ENCODE measurements at places on chromosomes 2 and 18. TPM values are rescaled to one million over a fixed set of nuclear protein-coding genes. Genes with fewer than 3 reads are reported as not detected.

The MRO gene
- under 0.01 TPM for total RNA-seq

The TMEM17 gene
- 1.7 TPM for total RNA-seq

The ZC3H6 gene
- 5.1 TPM for total RNA-seq

The LOXHD1 gene
- not detected for total RNA-seq

The ARHGAP28 gene
- total RNA-seq, result 0.77 TPM

The NEUROD1 gene
- not detected for total RNA-seq

The PTPN18 gene
- total RNA-seq, result 10.7 TPM

The CYTIP gene
- 5.9 TPM for total RNA-seq

The ESPNL gene
- 0.58 TPM for total RNA-seq

The GKN1 gene
- not detected for total RNA-seq

The RNF144A gene
- 0.56 TPM for total RNA-seq

All from regular cardiac myocyte (primary cell).